ENCODE measurements at places on chromosomes 5 and 9. TPM values are rescaled to one million over a fixed set of nuclear protein-coding genes. Genes with fewer than 3 reads are reported as not detected.
A peak's percentile ranks its signal among the peaks of the same experiment; 100 is the strongest.

Gene C8G
- not detected for total RNA-seq

Gene RBM18
- 11.8 TPM for total RNA-seq

Gene TICAM2
- not detected for total RNA-seq

Gene DOCK8
- 5.1 TPM for total RNA-seq

Gene CFAP90
- total RNA-seq: not detected

DNA sequence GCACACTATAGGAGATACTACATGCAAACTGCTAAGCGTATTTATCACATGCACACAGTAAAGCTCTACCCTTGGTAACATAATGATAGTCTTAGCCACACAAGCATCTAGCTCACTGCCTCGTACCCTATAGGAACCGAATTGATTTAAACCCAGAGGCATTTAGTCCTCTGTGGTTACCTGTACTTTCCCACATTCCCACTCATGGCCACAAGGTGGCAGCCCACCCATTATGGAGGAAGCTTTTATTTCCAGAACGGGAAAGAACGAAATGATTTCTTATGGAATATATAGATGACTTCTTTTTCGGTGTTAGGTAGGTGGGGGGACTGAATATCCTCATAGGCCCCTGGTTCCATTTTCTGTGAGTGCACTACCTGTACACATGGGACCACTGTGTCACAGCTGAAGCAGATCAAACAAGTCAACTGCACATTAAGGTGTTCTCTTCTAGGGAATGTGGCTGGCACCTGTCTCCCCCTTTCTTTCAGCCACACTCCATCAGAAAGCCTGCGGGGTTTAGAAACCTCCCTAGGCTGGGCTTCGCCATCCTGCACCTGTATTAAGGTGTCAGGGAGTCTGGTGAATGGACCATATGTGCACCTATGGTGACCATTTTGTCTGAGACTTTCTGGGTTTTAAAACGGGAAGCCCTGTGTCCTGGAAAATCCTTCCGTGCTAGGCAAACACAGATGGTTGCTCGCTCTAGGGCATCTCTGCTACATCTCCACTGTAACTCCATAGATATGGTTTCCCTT lies 313.2 kb downstream of the SLIT3 start:
- peak; percentile 63 for DNase-seq

DNA sequence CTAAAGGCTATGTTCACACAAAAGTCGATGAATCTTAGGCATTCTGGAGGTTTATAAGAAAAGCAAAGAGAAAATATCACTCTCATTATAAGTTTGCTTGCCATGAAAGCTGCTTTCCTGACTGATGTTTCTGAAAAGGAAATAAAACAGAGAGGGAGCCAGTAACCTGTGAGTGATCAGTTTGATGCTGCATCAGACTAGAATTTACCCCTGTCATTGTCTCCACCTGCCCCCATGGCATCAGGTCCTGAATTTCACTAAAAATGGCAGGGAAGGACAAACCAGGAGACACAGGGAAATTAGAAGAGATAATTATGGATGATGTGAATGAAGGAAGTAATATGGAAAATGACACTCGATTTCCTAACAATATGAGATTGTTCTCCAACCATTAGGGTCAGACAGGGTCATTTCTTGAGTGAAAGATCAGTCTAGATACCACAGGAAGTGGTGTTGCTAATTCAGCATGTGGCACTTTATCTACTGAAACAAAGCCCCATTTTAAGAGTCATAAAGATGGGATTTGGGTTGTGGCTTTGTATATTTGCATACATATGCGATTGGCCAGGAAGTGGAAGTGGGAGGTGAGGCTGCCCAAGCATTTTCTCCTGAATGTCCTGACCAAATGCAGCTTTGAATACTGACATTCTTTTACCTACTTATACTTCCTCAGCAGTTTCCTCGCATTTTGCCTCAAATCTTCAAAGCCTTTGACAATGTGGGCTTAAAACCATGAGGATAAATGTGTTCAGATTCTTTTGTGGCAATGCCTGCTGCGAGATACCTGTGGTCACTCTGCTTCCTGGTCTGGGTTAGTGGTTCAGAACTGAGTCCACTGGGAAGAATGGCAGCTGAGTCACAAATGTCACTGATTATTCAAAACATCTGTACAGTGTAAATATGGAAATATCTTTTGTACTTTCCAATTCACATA lies 29.7 kb downstream of the MEGF10 start:
- DNase-seq: no peak

GRCh38 chr9:126205265-126205664 lies 121.4 kb upstream of the MVB12B start:
- no peak for DNase-seq

DNA sequence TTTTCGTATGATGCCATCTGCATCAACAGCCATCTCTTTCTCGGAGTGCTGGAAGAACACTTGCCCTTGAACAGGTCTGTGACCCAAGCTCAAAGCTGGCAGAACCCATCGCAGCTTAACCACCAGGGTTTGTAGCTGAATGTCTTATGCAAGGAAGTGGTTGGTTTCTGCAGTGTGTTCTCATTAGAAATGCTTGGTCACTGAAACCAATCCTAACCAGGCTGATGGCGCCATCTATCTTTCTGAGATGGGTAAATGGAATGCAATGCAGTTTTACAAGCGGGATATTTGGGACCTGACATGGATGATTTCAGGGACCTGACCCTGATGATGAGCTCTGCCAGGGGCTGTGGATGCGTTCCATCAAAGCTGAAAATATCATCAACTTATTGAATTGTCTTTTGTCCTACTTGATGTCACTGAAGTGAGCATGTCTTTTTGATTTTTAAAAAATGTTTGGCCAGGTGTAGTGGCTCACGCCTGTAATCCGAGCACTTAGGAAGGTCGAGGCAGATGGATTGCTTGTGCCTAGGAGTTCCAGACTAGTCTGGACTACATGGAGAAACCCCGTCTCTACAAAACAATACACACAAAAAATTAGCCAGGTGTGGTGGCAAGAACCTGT lies 28.7 kb downstream of the DMRT3 start:
- DNase-seq: no peak

DNA sequence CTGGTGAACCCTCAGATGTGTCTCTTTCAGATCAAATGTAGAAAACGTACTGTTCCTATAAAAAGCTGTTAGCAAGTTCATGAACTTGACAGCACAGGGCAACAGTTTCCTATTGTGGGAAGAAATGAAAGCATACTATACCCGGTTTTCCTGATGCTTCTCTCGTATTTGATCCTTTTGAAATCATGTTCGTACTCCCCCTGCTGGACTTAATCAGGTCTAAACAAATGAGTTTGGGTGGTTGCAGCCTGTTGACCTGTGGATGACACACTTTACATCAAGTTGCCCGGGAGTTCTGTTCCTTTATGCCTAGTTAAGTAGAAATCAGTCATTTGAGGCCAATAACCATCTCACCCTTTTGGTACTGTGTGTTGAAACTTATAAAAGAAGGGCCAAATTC lies 1992.3 kb downstream of the MAT2B start:
- no peak for DNase-seq

DNA sequence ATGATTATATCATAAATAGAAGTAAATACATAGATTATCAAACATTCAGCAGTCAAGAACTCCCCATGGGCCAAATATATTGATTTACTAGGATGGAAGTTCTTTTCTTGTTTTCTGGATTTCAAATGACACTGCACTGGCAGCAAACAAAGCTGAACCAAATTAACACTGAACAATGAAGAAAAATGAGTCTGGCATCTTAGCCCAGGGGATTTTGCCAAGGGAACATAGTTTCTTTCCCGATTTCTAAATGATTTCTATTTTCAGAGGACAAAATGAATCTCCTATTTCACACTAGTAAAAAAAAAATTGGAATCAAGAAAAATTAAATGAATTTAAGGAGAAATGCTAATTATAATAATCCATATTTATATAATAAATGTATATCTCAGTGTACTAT lies 116.9 kb upstream of the FAM174A start:
- no peak for DNase-seq

- DNase-seq: no peak
Measured at GRCh38 chr5:59559847-59560246, 333.7 kb downstream of the PDE4D start.
